ENCODE measurements at places on chromosomes 1 and 21.

DNA sequence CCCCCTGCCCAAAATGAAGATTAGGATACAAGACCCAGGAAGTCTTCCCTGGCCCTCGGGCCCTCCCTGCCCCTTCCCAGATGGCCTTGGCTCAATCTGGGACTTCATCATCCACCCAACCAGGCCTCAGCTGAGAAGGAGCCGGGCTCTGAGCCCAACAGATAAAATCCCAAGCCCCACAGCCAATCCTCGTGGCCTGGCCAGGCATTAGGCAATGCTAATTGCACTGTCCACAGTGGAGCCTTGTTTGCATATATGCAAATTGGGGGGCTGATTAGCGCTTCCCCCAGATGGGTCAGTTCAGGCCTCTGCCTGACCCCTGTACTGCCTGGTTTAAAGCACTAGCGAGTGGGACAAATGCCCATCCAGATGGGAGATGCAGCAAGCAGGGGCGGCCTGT lies 34.9 kb downstream of the IGSF21 start:
- no peak for DNase-seq

- DNase-seq: no peak
Measured at GRCh38 chr1:53573931-53574330, 114.7 kb downstream of the DMRTB1 start.

DNA sequence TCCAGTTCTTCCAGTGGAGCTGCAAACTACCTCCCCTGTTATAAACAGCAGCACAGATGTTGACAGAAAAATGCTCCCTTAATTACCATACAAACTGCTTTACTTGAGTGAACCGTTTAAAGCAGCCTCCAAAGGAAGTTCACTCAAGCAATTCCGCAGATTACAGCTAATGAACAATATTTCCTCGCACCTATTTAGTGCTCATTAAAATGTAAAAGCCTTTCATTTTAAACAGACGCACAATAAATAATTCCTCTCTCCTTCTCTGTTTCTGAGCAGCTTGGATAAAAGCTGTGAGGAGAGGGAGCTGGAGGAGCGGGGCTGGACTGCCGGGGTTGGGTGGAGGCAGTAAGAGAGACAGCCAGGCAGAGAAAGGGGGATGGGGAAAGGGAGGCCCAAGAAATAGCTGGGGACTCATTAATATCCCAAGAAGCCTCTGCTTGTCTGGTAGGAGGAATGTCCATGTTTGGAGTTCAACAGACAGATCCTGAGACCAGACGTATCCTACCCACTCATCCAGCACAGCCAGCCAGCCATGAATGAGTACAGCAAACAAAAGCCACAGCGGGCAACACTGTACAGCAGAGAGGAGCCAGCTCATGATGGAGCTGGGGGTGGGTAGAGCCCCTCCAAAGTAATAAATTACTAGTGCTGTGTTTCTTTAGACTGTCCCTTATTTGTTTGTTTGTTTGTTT lies 227.7 kb downstream of the GPATCH2 start:
- no peak for DNase-seq

DNA sequence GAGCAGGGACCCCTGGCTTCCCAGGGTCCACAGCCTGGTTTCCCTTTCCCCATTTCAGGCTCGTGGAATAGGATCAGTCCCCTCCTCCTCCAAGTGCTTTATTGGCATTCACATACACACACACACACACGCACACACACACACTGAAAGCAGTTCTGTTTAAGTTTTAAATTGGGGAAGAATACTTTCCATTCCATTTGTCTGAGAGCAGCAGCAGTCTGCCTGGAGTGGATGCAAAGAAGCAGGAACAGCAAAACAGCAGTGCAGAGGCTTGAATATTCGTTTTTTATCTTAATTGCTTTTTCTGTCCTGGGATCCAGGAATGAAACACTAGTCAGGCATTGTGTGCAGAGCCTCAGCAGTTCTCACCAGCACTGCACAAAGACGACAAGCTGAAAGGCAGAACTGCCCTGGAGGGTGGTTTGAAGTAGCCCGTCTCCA lies 7.1 kb downstream of the CYB561D1 start:
- no peak for DNase-seq

- no peak for DNase-seq
Measured at GRCh38 chr1:201400852-201401230, 1.7 kb upstream of the LAD1 start.

GRCh38 chr1:165632152-165632469 lies 1.1 kb downstream of the MGST3 start:
- no peak for DNase-seq

Data from stimulated activated CD4-positive, alpha-beta T cell treated with anti-CD3 and anti-CD28 coated beads, TNF-alpha, amount 100 ng/mL, for 1 hour (primary cell).